H7 (cell line): ENCODE measurements at places on chromosomes 3 and 15. TPM values are rescaled to one million over a fixed set of nuclear protein-coding genes. Genes with fewer than 3 reads are reported as not detected.

EFCC1 gene
- total RNA-seq, result 0.21 and 0.81 TPM in 2 replicates

COL6A5 gene
- total RNA-seq, result not detected in 2 replicates

DNAJB11 gene
- 54.7 and 55.1 TPM in 2 replicates for total RNA-seq

EOMES gene
- 24.0 and 54.9 TPM in 2 replicates for total RNA-seq

DNA sequence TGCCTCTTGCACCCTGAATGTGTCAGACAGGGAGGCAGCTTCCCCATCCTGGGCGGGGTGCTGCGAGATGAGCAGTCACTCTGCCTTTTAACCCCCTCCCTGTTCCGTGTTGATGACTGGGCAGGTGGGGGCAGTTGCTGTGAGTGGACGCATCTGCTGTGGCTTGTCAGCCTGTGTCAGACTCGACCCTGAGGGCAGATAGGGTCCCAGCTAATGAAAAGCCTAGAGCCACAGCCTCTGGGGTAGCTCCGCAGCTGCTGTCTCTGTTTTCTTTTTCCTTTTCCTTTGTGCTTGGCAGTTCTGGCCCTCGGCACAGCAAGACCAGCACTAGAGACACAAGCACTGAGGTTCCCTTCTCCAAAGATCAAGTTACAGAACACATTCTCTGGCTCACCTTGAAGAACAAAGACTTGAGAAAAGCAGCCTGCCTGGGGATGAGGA lies 43.0 kb upstream of the GLCE start:
- DNase-seq, result peak; percentile 65

DNA sequence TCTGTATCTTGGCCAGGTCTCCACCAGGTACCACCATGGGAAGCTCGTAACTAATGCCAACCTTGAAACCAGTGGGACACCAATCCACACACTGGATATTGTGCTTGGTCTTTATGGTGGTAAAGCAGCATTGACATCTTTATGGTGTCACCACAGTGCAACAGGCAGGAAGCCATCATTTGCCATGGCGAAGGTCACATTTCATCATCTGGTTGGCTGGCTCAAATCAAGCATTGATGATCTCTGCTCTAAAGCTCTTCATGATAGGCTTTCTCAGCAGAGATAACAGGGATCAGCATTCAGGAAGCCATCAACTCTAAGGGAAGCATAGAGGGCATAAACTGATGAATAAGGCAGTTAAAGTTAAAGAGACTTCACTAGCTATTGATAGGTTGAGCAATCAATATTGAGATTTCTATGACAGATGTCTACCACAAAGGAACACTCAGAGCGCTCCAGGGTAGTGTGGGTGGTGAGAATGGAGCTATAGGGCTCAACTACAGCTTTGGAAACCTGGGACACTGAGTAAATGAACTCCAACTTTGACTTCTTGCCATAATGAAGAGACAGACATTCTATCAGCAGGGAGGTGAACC lies 54.1 kb upstream of the ACTC1 start:
- DNase-seq, result no peak

DNA sequence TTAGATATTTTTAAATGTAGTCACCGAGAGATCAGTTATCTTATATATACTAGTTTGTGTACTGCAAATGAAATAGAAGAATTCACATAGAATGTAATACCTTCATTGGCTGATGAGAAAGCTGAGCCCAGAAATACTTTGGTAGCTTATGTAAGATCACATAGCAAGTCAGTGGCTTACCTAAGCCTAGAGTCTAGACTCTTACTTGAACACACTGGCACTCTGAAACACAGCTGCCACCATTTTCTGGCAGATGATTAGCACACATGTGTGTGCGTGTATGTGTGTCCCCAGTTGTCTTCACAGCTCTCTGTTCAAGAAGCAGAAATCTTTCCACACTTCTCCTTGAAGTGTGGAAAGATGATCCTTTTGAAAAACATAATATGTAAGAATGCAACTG lies 124.3 kb downstream of the NEO1 start:
- DNase-seq, result no peak

DNA sequence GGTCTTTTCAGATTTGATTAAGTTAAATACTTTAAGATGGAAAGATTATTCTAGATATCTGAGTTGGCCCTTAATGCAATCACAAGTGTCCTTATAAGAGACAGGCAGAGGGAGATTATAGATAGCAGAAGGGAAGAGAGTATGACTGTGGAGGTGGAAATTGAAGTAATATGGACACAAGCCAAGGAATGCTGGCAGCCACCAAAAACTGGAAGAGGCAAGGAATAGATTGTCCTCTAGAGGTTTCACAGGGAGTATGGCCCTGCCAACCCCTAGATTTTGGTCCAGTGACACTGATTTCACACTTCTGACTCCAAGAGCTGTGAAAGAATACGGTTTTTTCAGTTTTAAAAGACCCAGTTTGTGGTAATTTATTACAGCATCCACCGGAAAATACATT lies 1498.7 kb upstream of the CADM2 start:
- no peak for DNase-seq

DNA sequence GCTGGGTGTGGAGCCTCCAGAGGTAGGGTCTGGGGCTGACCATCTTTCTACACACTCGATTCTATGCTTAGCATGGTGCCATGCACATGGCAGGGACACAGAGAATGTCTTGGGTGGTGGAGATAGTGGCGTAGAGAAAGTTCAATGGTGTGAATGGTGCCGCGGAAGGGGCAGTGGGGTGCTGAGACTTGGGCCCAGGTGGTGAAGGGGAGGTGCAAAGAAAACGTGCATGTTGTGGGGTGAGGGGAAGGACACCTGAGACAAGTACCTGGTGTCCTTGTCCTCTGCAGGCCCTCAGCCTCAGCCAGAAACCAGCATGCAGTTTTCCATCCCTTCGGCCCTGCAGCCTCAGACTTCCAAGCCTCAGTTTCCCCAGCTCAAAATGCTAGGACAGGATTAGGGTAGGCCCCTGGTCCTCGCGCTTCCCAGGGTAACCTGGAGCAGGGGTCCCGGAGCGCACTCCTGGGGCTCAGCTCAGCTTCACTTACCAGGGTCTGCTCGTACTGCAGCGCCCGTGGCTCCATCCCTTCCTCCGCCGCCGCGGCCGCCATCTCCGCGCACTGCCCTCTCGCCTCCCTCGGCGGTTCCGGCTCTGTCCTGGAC lies 375 bp downstream of the CLCN2 start:
- DNase-seq, result peak; percentile 34

- peak; percentile 54 for DNase-seq
Measured at GRCh38 chr15:90872486-90873184, 4.2 kb downstream of the FURIN start.

GRCh38 chr3:115912372-115912771 lies 289.1 kb downstream of the GAP43 start:
- no peak for DNase-seq

GRCh38 chr3:143637133-143637532 lies 211.1 kb downstream of the SLC9A9 start:
- no peak for DNase-seq

DNA sequence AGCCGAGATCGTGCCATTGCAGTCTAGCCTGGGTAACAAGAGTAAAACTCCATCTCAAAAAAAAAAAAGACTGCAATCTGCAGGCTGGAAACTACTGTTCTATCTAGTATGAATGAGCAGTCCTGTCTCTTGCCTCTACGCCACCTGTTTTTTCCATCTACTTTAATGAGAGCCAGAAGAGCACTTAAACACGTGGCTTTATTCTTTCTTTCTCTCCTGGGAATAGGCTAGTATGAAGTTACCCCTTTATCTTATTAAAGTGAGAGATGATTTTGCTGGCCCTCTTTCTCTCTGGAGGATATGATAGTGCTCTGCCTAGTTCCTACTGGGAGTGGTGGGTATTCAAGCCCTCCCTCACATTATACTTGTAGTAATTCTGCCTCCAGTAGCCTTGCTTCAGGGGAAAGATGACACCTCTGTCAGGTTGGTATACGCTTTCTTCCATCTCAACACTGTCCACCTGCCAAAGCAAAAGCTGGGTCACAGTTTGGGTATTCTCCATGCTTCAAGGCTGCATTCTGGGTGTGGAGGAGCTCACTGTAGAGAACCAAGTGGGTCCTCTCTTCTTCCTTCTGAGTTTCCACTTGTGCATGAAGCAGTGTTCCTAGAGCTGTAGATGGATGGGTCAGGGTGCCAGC lies 17.8 kb downstream of the MAPKBP1 start:
- DNase-seq, result no peak

GRCh38 chr3:53597136-53597915 lies 102.9 kb downstream of the CACNA1D start:
- no peak for DNase-seq

- DNase-seq, result no peak
Measured at GRCh38 chr3:80187981-80188380, 420.2 kb upstream of the ROBO1 start.

DNA sequence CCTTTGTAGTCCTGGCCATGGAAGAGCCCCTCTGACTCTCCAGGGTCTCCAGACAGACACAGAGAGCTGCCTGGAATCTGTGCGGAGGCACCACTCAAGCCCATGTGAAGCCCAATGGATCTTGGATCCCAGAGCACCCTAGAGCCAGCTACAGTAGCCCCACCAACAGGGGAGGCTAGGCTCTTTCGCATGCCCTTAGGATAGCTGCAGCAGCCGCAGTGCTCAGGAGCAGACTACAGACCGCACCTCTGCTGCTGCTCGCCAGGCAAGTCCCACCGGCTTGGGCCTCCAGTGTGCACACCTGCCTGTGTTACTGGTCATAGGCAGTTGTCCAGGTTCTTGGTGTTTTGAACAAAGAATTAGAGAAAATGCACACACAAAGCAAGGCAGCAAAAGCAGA lies 131.6 kb downstream of the SPATA16 start:
- no peak for DNase-seq

DNA sequence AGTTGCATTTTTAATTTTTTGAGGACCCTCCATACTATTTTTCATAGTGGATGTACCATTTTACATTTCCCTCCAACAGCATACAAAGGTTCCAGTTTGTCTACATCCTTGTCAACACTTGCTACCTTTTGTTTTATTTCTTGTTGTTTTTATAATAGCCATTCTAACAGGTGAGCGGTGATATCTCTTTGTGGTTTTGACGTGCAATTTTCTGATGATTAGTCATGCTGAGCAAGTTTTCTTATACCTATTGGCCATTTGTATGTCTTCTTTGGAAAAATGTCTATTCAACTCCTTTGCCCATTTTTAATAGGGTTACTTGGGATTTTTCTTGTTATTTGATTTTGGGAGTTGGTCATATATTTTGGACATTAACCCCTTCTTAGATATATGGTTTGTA lies 187.0 kb downstream of the CDIN1 start:
- DNase-seq, result no peak

DNA sequence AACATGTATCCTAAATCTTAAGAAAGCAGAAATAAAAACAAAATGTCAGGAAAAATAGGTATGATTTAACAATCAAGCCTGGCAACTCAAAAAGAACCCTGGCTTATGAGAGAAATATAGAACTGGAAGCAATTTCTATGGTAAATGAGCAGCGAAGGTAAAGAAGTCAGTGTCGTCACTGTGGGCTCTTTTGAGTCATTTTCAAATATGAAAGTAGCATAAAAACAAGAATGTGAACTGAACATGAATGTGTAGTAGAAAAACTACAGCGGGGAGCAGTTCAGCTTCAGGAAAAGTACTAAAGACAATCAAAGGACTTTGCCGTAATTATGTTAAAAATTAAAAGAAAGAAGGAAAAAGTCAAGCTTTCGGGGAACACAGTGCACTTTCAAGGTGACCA lies 17.5 kb downstream of the LSG1 start:
- no peak for DNase-seq

DNA sequence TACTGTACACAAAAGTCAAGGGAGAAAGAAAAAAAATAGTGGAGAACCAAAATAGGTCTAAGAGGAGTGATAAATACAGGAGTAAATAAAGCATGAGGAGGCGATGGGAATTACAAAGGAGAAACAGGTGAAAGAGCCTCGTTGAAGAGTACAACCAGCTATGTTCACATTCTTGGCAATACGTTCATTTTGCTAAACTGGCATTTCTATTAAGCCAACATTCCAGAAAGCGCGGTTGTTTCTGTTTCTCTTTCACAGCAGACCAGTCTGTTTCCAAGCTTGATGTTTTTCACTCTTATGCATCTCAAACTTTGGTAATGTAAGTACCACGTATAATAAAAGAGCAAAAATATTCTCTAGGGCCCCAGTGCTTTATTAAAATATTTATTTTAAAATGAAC lies 74.5 kb downstream of the NSUN3 start:
- DNase-seq, result no peak

GRCh38 chr3:187567021-187567420 lies 103.2 kb downstream of the SST start:
- DNase-seq, result no peak

- no peak for DNase-seq
Measured at GRCh38 chr15:72161361-72162132, 36.0 kb downstream of the GRAMD2A start.

- DNase-seq, result no peak
Measured at GRCh38 chr3:6779140-6779539, 81.8 kb upstream of the GRM7 start.
